Heart right ventricle (tissue), 16 donors: ENCODE measurements at places on chromosomes 16 and 17. TPM values are rescaled to one million over a fixed set of nuclear protein-coding genes. Genes with fewer than 3 reads are reported as not detected.

The AMDHD2 gene
- total RNA-seq = 7.3 TPM

The TBC1D3D gene
- total RNA-seq = 1.2 TPM

The WDR90 gene
- 7.6 TPM for total RNA-seq

The GOSR2 gene
- total RNA-seq = 38.3 TPM

The CHST6 gene
- 1.7 TPM for total RNA-seq

The C17orf100 gene
- total RNA-seq = 0.85 TPM

The ADAM11 gene
- 3.9 TPM for total RNA-seq

The CLEC19A gene
- total RNA-seq = not detected

The BCO1 gene
- not detected for total RNA-seq

The ODF4 gene
- total RNA-seq = not detected

The COX6A2 gene
- 1,524 TPM for total RNA-seq

The LRRC37A3 gene
- total RNA-seq = 2.9 TPM

The TMED6 gene
- total RNA-seq = not detected

The CCL5 gene
- 1.6 TPM for total RNA-seq

The HNF1B gene
- not detected for total RNA-seq

The GAST gene
- not detected for total RNA-seq

The KIF2B gene
- total RNA-seq = not detected

The NGFR gene
- 16.5 TPM for total RNA-seq

The ABCA8 gene
- 21.5 TPM for total RNA-seq

The OR1F1 gene
- total RNA-seq = not detected
